ENCODE measurements at places on chromosomes 2 and 18.

DNA sequence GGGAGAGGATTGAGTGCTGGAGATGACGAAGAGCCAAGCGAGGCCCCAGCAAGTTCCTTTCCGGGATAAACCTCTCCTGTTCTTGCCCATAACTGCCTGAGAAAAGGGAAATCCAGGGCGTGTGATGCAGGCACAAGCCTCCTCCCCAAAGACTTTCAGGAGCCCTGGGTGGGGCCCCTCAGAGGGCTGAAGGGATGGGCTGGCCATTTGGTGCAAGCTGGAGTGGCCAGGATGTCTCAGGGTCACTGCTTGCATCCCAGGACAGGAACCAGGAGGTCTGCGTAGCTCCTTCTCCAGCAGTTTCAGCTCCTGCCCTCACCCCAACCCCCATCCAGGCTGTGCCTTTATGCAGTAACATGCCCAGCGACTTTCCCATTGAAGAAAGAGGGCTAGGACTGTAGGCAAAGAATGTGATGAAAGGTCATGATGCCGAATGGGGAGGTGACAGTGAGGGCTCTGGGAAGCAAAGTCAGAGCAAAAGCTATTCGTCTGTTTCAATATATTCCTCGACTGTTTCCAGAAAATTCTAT, 80.2 kb downstream of the PXDN start:
- DNase-seq: no peak

DNA sequence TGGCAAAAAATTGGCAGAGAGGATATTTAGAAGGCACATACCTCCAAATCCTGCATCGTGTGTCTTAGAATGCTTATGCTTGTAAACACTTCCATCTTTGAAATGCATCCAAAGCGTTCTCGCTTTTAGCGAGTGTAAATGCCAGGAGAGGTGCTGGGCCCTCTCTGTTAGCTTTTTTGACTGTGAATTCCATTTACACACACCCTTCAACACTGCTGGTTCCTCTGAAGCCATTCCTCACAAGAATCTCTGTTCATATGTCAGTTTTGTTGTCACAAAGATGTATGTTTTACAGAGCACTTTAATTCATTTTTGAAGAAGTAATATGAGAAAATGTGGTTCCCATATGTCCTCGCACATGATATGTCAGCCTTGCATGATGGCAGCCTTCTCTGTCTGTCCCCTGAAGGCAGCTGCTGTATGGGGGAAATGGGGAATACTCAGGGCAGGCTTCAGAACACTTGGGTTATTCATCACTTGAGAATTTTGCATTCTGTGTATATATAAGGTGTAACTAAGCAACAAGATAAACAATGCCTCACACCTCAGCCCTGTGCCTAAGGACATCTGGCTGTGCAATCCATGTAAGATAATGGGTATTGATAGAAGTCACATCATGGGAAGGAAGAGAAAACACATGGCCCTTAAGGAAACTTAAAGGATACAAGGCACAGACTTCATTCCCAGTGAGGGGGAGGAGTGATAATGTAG, 52.3 kb downstream of the RAB27B start:
- DNase-seq: no peak

DNA sequence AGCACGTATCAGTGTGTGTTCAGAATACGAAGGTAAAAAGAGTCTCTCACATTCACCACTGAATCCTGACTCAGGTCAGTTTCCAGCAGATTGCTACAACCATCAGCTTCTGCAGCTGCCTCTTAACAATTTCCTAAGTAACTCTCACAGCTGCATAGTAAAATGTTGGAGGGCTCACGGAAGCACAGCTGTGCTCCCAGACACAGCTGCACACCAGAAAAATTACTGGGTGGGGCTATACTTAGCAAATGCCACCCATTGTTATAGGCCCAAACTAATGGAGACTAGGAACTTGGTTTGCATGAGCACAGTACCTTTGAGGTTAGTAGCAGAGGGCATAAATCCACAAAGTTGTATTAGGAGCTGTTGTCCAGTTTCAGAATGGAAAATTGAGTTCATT, 153.9 kb upstream of the ERBB4 start:
- DNase-seq: no peak

- no peak for DNase-seq
These were observed 113.7 kb downstream of the NAB1 start for GRCh38 chr2:190762566-190762965.

- no peak for DNase-seq
These were observed 22.2 kb upstream of the SMAD4 start for GRCh38 chr18:51007790-51008139.

- DNase-seq: no peak
These were observed 455.9 kb upstream of the UBE2E3 start for GRCh38 chr2:180524499-180524898.

GRCh38 chr2:165141601-165142354, 62.1 kb downstream of the SCN3A start:
- DNase-seq: no peak

- no peak for DNase-seq
These were observed 111.9 kb downstream of the RGPD3 start for GRCh38 chr2:106356291-106356690.

- DNase-seq: no peak
These were observed 53.5 kb upstream of the CYP1B1 start for GRCh38 chr2:38129481-38129880.

DNA sequence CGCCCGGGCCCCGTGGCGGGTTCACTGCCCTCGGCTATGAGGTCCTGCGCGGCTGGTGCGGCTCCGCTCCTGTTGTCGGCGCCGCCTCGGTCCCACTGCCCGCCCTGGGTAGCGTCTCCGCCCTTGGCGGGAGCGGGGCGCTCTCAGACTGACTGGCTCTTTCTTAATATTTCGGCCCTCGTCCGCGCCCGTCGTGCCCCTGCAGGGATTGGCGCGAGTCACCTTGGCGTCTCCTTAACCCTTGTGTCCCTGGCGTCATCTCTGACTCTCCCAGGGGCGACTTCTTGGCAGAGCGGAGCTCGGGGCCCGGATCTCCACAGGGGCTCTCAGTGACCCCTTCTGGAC, 1.3 kb downstream of the PTMA start:
- peak; percentile 84 for DNase-seq

DNA sequence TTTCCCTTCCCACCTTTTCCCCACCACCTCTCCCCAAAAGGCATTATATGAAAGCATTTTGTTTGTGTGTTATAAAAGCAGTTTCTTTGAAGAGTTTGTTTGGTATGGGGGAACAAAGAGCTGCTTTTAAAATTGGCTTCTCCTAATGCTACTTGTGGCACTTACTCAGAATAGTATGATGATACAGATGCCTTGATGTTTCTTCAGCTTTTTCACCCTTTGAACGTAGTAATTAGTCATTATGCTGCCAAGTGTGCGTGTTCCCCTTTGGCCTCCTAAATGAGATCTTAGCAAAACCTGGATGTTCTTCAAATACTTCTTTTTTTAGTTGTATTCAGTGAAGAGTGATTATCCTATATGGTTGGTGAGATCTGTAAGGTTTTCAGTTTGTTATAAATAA, 183.4 kb downstream of the PTGR3 start:
- no peak for DNase-seq

DNA sequence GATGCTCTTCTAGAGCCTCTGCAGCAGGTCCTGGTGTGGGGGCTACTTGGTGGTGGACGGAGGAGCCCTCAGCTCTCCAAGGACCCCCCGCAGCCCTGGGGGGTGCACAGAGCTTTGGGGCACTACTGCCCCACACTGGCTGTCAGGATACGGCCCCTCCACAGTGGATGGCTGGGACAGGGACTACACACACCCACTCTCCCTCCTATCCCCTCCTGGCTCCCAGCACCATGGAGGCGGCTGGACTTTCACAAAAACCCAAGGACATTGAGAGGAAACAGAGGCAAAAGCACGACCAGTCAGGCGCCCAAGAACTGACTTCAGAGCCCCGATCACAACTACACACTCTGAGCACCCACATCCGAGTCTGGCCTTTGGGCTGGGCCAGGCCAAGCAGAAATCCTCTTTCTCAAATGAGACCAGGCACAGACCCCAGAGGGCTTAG, 12.6 kb downstream of the GPR35 start:
- no peak for DNase-seq

GRCh38 chr2:45483997-45484396, 127.1 kb downstream of the SRBD1 start:
- DNase-seq: no peak

DNA sequence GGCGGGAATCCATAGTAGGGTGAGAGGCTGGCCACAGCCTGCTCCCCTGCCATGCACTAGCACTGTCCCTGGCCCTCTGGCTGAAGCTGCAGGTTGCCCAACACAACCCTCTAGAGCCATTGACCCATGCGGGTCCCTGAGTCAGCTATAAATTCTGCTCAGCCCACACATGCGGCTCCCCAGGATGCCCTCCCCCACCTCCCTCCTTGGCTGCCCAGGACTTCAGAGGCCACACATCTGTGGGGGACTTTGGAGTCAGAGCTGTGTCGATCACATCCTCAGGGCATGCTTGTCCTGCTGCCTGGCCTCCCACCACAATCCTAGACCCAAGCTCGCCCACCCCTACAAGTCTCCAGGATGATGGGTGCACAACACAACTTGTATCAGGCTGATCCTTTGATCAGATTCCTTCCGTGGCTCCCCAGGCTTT, 97.0 kb downstream of the TFCP2L1 start:
- DNase-seq: peak; percentile 54

GRCh38 chr18:27704736-27705361, 472.1 kb downstream of the CDH2 start:
- DNase-seq: no peak

- DNase-seq: no peak
These were observed 74.7 kb downstream of the TNFRSF11A start for GRCh38 chr18:62399781-62400308.

DNA sequence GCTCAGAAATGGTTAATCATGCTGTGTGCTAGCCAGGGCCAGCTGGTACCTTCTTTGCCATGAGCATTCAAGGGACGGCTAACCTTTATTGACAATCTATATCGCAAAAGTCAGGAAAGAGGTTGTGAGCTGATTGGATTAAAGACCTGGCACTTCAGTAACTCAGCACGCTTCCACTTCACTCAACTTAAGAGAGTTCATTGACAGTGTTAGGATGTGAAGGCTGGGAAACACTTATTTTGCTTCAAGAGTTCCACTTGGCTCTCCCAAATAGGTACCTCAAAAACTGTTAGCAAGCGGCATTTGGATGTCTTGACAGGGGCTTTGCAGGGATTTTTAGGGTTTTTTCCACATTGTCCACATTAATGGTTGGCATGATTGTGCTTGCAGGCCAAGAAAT, 25.1 kb upstream of the TXNDC2 start:
- no peak for DNase-seq

DNA sequence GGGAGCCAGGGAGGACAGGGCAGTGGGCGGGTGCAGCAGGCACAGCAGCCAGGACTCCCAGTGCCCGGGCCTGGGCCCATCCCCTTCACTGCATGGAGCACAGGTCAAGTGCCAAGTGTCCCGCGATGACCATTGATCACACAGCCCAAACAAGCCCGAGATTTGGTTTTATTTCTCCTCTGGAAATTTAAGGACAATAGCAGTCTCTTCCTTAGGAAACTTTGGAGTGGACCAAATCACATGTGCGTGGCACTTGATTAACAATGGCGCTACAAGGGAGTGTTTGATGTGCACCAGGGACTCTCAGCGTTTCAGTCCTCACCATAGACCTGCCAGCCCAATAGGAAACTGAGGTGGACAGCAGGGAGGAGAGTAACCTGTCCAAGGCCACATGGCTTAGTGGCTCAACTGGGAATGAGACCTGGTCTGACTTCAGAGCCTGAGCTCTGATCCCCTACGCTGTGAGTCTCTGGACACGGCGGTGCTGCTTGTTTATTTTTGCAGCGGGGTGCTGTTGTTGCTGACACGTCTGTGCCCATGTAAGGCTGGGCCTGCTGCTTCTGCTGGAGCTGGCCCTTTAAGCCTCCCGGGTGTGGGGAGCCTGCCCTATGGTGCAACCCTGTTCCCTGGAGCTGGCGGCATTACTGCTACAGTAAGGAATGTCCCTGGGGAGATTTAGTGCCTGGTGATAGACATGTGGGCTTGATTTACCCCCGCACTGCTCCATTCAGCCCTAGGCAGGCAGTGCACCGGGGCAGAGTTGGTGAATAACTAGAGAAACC, 194.2 kb downstream of the INHBB start:
- DNase-seq: peak; percentile 94

DNA sequence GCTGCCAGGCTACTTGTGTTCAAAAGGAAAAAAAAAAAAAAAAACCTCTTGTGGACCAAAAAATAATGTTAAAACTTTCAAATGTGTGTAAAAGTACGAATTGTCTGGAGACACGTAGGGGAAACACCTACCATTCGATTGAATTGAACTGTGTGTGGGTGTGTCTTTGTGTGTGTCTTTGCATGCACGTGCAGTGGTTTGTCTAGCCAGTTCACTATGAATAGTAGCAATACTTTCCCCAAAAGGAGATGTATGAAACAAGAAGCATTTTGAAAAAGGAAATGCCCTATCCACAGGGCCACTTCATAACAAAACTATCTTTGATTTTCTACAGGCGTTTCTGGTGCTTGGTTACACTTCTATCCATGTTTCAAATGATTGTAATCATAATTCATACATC, 186.8 kb downstream of the RPRM start:
- DNase-seq: no peak

- DNase-seq: no peak
These were observed 466.0 kb upstream of the TNP1 start for GRCh38 chr2:217325816-217326215.

- no peak for DNase-seq
These were observed 220.1 kb downstream of the HAUS1 start for GRCh38 chr18:46324087-46324955.

GRCh38 chr2:241041589-241042158, 43.3 kb downstream of the SNED1 start:
- DNase-seq: no peak

GRCh38 chr2:238238766-238239542, 884 bp downstream of the HES6 start:
- DNase-seq: peak; percentile 74

GRCh38 chr2:204250692-204251091, 294.6 kb upstream of the PARD3B start:
- DNase-seq: no peak

DNA sequence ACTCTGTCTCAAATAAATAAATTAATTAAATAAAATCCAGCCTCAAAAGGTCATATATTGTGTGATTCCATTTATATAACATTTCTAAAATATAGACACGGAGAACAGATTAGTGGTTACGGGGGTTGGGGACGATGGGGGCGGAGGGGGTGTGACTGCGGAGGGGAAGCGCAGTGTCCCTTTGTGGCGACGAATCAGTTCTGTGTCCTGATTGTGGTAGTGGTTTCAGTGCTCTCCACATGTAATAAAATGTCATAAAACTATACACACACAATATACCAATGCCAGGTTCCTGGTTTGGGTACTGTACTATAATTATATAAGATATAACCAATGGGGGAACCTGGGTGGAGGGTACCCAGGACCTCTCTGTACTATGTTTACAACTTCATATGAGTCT, 186.4 kb downstream of the ANAPC1 start:
- DNase-seq: no peak

DNA sequence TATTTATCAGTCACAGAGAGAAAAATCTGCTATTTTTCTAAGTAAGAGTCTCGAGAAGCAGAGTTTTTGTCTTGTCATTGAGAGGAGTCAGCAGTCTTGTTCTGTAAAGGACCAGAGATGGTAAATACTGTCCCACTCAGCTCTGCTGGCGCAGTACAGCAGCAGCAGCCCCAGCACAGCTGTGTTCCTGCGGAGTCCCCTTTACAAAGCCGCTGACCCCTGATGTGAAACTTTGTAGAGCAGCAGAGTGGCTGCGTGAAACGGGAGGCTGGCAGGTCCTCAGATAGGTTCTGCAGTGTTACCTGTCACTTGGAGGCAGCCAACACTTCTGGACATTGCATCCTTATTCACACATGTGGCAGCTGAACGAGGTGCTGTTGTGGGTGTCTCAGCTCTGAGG, 45.2 kb downstream of the TMEM185B start:
- no peak for DNase-seq
